ENCODE measurements at places on chromosomes 16 and 17.
A peak's percentile ranks its signal among the peaks of the same experiment; 100 is the strongest.

GRCh38 chr16:54145881-54146280 lies 140.7 kb downstream of the IRX3 start:
- DNase-seq: no peak

GRCh38 chr16:81181013-81181720 lies 57.3 kb upstream of the BCO1 start:
- peak; percentile 97 for DNase-seq

- peak; percentile 53 for DNase-seq
These were observed 40.5 kb downstream of the ANKRD11 start for GRCh38 chr16:89449726-89450335.

DNA sequence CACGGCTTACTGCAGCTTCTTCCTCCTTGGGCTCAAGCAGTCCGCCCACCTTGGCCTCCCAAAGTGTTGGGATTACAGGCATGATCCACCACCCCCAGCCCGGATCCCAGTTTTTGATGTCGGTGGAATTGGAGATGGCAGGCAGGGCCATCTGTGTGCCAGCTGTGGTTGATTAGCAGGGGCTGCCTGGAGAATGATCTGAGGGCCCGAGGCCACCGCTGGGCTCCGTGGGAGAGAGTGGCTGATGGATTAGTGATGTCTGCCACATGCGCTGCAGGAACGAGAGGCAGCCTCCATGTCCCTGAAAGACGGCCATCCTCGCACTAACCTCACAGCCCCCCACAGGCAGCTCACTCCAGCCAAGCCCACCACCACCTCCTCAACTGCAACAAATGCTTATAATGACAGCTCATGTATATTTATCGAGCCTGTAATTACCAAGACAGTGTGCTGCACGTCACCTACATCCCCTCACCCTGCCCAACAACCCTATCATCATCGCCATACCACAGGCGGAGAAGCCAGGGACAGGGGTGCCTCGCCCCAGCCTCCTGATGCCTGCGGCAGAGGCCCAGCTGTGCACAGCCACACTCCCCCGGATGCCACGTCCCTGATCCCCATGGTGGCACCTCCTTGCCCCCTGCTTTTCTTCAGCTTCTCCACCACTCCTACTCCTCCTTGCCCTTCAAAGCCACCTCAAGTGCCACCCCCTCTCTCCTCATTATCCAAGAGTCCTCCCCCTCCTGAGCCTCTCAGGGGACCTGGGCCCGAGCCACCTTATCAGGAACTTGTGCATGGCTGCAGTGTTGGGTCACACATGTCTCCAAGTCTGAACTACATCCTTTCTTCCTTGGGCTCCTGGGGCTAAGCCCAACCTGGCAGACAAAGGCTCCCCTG lies 33.2 kb downstream of the ACTG1 start:
- DNase-seq: no peak

GRCh38 chr17:3915995-3916696 lies at the start of gene P2RX1:
TSS of gene P2RX1 (minus strand) at chr17:3916465. CDS start at chr17:3916225, 240 bp downstream.
- no peak for DNase-seq

DNA sequence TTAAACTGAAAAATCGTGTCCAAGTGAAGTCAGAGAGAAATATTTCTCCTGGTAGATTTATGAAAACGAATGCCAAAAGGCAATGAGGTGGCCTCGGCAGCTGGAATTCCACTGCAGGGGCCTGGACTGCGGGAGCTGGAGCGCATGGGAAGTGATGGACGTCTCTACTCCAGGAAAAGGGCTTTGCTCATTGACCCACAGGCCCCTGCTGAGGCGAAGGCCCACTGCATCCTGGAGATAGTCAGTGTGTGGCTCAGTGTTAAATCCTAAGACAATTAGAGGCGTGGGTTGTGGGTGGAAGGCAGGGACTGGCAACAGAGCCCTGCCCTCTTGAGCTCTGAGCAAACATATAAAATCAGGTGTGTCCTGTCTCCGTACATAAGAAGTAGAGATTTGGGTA lies 191.4 kb downstream of the SLC39A11 start:
- no peak for DNase-seq

- DNase-seq: no peak
These were observed 17.4 kb upstream of the ZNF469 start for GRCh38 chr16:88365244-88365865.

- no peak for DNase-seq
These were observed 40.6 kb upstream of the CDH8 start for GRCh38 chr16:62076886-62077285.

DNA sequence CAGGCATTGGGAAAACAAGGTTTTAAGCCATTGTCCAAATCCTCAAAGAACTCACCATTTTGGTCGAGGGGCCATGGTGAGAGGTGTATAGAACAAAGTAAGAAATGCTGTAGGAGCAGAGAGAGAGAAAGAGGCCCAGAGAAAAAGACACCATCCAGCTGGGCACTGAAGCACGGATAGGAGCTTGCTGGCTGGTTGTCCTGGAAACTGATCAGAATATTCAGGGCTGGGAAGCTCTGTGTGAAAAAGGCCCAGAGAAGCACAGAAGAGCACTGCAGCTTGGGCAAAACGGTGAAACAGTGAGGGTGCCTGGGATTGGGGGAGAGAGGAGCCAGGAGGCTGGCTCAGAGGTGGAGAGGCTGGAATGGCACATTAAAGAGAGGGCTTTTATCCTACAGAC lies 16.5 kb downstream of the HS3ST3B1 start:
- no peak for DNase-seq

- DNase-seq: no peak
These were observed 17.1 kb downstream of the ZNHIT3 start for GRCh38 chr17:36503456-36504155.

- DNase-seq: no peak
These were observed 1.5 kb downstream of the ITGAL start for GRCh38 chr16:30474074-30474452.

DNA sequence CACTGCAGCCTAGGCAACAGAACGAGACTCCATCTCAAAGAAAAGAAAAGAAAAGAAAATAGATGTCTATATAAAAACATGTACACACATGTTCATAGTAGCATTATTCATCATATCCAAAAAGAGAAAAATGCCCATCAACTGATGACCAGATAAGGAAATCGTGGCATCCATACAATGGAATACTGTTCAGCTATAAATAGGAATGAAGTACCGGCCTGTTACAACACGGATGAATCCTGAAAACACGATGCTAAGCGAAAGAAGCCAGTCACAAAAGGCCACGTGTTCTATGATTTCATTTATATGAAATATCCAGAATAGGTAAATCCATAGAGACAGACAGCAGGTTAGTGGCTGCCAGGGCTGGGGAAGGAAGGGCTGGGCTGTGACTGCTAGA lies 65.8 kb downstream of the TBC1D16 start:
- no peak for DNase-seq

DNA sequence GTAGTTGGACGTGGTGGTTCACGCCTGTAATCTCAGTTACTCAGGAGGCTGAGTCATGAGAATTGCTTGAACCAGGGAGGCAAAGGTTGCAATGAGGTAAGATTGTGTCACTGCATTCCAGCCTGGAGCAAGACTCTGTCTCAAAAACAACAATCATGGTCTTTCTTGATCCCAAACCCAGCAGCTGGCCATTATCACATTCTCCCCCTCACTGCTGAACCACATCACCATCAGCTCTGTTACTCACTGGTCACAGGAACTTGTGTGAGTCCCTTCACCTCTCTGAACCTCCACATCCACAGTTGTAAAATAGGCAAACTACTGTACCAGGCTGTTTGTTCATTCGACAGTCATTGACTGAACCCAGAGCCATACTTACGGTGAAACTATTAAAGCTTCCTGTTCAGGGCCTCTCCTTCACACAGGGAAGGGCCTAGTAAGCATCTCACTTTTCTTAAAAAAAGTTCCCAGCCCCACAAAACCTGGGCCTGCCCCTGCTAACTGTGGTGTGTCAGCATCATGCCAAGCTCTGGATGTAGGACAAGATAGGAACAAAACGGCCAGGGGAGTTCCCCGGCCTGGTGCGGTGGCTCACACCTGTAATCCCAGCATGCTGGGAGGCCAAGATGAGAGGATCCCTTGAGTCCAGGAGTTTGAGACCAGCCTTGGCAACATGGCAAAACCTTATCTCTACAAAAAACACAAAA lies 104.7 kb downstream of the COPRS start:
- no peak for DNase-seq

DNA sequence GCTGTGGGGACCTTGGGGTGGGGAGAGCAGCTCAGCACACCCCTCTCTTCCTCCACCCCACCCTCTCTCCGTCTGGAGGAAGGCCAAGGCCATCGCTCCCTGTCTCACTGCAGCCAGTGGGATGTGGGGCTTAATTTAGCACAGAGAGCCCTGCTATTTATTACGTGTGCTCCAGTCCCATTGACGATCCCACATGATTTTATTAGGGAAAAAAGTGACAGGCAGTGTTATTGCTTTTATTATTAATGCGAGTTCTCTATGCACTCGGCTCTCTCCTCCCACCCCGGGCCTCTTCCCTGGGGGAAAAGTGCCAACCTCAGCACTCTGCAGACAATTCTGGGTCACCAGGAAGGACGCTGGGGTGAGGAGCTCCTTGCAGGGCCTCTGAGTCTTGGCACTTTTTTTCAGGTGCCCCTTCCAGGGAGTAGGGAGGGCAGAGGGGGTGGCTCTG lies 57.3 kb downstream of the MGAT5B start:
- DNase-seq: no peak

Measured in PC-9 (cell line).